ENCODE measurements at places on chromosomes 12 and 14.

DNA sequence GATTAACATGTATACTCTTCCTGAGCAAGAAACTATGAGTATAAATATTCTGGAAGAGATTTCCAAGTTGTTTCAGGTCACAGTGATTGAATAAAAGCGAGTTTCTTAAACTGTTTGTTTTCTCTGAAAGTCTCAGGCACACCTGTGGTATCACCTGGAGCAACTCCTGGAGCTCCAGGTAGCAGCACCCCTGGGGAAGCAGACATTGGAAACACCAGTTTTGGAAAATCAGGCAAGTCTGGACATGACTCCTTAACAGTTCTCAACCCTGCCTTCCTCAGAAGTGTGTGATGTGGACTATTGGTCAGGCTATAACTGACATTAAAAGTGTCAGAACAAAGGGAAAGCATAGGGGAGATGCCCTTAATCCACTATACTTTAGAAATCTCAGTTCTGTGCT, 217.6 kb upstream of the CNTN1 start:
- no peak for DNase-seq

- DNase-seq, result no peak
Observed at GRCh38 chr14:77615361-77616132, 890 bp downstream of the SPTLC2 start.

GRCh38 chr14:50018201-50018932, 98.0 kb downstream of the VCPKMT start:
- no peak for DNase-seq

DNA sequence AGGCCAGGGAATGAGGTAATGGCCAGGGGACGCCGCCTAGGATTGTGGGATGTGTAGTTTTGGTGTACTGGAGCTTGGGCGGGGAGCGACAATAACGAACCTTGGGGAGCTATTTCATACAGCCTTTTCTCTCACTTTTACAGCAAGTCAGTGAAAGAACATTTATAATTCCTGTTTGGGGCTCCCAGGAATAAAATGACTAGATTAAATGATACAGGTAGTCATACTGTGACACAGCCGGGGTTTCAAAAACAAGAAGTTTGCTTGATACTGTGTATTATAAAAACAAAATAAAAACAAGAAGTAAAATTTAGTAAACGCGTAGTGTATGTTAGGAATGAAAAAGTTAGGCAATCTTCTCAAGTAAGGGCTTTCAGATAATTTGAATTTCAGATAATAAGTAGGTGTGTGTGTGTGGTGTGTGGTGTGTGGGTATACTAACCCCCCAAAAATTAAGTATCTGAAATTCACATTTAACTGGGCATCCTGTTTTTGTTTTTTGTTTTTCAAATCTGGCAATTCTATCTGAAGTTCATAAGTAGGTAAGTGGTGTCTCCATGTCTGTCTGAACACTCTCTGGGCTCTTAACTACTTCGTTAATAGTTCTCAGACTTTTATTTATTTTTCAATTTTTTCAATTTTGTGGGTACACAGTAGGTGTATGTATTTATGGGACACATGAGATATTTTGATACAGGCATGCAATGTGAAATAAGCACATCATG, 458 bp upstream of the DCTN2 start:
- DNase-seq, result no peak

DNA sequence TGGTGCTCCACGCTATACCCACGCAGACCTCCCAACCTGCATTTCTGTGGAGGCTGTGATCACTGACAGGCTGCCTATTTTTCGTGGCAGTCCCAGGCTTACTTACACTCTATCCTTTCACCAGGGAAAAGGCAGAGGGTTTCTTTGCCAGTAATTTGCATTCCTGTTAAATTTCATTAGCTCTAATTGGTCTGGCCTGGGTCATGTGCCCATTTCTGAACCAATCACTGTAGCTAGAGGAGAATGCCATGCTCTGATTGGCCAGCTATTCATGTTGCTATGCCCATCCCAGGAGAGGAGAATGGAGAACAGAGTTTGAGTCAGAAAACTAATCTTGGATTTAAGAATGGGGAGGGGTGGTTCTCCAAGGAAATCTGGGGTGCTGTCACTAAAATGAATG, 43.2 kb upstream of the TUNAR start:
- no peak for DNase-seq

DNA sequence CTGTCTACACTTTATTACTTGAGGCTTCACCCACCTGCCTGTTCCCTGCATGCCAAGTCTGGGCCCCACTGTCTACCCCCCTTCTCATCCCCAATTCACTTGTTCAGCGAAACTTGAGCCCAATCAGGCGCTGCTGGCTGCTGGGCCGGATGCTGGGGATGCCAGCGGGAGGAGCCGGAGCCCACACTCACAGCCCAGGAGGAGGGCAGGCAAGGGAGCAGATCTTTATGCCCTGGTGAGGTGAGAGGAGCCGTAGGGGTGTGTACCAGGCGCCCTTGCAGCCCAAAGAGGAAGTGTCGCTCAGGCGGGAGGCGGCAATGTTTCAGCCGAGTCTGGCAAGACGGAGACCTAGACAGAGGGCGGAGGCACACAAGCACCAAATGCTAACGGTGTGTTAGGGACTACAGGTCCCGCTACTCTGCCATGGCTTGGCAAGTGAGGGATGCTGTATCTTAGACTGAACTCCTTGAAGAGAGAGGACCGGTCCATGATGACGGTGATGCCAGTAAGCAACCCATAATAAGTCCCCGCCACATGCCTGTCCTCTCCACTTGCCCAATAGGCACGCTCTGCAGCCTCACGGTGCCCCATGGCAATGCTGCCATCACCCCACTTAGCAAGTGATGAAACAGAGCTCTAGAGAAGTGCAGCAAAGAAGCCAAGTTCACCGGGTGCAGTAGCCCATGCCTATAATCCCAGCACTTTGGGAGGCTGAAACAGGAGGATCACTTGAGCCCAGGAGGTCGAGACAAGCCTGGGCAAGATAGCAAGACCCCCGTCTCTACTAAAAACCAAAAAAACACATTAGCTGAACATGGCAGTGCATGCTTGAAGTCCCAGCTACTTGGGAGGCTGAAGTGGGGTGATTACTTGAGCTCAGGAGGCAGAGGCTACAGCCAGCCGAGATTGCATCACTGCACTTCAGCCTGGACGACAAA, 41.6 kb downstream of the LRRC74A start:
- DNase-seq, result no peak

DNA sequence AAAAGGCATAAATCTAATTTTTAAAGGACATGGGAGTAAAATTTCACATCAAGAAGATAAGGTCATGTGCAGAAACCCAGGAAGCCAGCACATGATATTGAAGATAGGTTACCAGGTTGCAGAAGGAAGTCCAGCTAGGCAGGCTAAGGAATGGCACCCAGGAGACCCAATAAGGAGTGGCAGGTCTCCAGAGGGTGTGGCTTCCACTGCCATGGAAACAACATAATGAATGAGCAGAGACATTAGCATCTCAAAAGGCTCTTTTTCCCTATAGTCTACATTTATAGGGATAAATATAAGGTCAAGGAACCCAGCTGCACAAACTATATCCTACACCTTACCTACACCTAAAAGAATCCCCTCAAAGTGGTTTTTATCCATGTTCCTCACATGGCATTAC, 275.9 kb downstream of the RPS29 start:
- no peak for DNase-seq

DNA sequence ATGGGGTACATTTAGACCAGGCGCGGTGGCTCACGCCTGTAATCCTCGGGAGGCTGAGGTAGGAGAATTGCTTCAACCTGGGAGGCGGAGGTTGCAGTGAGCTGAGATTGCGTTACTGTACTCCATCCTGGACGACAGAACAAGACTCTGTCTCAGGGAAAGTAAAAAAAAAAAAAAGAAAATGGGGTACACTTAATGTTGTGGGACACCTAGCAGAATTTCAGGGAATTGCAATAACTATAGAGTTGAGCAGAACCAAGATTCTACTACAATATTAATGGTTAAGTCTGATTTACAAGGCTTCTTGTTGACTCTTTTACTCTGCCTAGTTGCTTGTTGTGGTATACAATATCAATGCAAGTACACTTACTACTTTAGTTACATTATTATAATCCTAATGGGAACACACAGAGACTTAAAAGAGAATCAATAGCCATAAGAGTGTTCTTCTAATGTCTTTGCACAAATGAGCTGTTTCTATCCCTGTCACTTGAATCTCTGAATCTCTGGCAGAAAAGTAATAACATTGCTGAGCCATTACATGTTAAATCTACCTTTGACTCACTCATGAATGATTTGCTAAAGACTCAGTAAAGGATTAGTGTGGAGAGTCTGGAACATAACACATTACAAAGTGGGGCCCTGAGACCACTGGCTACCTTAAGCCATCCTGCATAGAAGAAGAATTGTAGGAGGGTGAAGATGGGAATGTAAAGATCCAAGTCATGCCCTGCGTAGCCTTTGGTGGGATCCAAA, 22.7 kb downstream of the BEST3 start:
- DNase-seq, result no peak

GRCh38 chr14:23568600-23569331, 1.2 kb upstream of the AP1G2 start:
- no peak for DNase-seq

- DNase-seq, result no peak
Observed at GRCh38 chr14:58671436-58671835, 33.7 kb downstream of the DACT1 start.

GRCh38 chr12:11893998-11894397, 176.7 kb upstream of the BCL2L14 start:
- no peak for DNase-seq

DNA sequence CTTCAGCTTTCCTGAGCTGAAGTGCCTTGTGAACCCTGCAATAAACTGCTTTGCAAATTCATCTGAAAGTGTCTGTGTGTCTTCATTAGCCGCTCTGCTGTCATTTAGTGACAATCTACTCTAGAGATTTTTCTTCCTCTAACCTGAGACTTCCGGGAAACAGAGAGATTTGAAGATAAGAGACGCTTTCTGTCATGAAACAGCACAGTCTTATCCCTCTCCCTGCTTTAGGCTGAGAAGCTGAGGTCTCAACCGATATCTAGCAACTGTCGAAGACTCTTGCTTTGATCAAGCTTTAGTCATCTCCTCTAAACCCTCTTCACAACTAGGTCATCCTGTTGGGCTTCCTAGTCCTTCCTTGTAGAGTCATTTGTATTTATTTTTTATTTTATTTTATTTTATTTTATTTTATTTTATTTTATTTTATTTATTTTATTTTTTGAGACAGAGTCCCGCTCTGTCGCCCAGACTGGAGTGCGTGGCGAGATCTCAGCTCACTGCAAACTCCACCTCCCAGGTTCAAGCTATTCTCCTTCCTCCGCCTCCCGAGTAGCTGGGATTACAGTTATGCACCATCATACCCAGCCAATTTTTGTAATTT, 1.2 kb downstream of the RNASE2 start:
- DNase-seq, result no peak

GRCh38 chr14:37668646-37669045, 73.2 kb downstream of the TTC6 start:
- DNase-seq, result no peak

DNA sequence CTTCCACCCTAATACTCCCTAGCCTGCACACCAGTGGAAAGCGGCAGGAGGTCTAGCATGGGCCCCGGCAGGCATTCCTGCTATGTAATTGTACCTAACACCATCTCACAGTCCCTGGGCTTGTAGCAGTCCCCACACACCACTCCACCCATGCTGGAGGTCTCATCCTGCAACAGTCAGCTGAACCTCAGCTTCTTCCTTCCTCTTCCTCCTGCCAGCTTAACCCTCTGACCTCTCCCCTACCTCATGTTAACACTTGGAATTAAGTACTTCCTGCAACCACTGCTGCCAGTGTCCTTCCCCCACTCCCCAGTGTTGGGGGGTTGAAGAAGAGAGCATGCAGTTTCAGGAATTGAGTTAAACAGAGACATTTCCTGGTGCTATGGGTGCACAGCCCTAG, 7.6 kb downstream of the ADCY4 start:
- no peak for DNase-seq

- DNase-seq, result no peak
Observed at GRCh38 chr12:12396694-12397093, 39.8 kb downstream of the BORCS5 start.

- no peak for DNase-seq
Observed at GRCh38 chr12:89686311-89686710, 22.3 kb downstream of the ATP2B1 start.

DNA sequence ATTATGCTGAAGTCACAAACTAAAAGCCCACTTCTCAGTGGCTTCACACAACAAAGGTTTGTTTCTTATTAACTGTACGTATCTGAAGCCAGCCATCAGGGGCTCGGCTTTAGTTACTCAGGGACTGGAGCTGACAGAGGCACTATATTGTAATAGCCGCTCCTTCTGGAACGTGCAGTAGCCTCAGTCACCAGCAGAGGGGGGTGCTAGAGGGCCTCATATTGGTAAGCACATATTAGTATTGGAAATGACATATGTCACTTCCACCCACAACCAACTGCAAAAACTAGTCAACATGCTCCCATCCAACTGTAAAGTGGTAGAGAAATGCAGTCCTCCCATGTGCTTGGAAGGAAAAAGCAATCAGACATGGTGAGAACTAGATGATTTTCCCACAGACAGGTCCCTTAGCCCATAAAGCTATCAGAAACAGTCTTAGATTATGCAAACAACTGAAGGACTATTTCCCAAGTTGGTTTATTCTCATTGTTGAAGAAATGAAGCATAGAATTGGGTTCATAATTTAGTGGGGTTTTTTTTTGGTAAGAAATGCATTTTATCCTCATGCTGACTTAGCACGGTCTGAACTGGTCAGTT, 183.6 kb upstream of the G2E3 start:
- no peak for DNase-seq

- DNase-seq, result no peak
Observed at GRCh38 chr12:121279071-121279375, 17.5 kb downstream of the CAMKK2 start.

GRCh38 chr12:131963381-131963780, 13.6 kb downstream of the EP400 start:
- DNase-seq, result no peak

DNA sequence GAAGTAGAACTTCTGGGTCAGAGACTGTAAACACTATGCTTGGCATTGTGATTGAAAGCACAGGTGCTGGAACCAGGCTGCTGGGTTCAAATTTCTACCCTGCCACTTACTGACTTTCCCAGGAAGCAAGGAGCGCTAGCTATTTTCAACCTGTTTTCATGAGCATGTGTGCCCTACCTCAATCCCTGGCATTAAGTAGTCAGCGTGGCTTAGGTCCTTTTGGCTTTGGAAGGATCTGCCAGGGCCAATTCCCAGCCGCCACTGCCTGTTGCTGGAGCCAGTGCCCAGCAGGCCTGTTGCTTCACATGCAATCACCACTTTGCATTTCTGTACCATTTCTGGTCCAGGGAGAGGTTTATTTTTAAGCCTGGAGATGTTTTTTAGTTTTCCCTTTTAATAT, 196.3 kb downstream of the TRHDE start:
- no peak for DNase-seq

- DNase-seq, result no peak
Observed at GRCh38 chr14:98056946-98057345, 1215.1 kb downstream of the BCL11B start.

GRCh38 chr12:94803939-94804338, 153.6 kb upstream of the TMCC3 start:
- no peak for DNase-seq

DNA sequence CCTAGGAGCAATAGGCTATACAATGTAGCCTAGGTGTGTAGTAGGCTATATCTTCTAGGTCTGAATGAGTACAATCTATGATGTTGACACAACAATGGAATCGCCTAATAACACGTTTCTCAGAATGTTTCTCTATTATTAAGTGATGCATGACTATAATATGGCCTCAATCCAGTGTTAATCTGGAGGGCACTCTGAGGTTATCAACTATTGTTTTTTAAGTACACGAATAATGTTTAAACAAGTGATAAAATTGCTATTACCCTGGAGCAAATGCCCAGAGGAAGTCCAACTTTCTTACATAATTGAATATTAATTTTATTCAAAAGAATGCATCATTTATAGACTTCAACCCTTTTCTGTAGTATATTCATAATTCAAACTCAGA, 16.4 kb upstream of the CNIH1 start:
- no peak for DNase-seq
